GM19239 (cell line): ENCODE measurements at places on chromosomes 1 and 21.

GRCh38 chr1:185795181-185795580, 61.0 kb downstream of the HMCN1 start:
- no peak for DNase-seq

DNA sequence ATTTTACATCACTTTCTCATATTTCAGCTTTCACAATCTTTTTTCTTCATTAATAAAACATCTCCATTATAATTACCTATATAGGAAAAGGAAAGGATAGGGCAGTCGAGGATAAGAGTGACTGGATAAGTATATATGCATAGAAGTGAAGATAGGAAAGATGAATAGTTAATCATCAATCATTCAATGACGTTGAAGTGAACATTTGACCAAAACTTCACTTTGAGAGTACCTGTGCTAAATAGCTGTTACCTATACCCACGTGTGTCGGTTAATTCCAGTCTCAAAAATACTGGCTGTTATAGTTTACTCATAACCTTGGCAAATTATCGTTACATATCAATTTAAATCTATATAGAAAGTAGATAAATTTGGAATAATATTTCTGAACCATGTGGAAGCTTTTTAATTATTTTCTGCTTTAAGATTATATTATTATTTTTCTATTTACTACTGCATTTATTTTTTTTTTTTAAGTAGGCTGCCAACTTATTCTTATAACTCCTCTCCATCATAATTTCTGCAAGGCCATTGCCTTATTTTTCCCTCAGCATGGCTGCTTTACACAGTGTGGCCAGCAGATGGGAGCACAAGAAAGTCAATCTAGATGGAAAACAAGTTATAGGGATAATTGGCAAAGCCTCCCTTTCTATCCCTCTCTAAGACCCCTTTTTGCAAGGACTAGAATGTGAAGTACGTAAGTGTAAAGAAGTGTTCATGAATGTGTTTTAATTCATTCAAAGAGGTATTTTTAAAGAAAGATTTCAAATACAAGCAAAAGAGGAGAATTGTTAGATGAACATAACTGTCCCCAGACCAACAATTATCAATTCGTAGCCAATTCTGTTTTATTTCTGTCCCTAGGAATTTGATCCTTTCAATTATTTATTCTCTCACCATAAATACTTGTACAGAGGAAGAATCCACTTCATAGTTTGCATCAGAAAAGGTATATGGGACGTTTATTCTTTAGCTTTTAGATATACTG, 290.4 kb downstream of the KCNT2 start:
- DNase-seq, result no peak

- no peak for DNase-seq
Measured at GRCh38 chr1:59543211-59543668, 246.3 kb downstream of the FGGY start.

- DNase-seq, result no peak
Measured at GRCh38 chr1:159898527-159898926, 1.4 kb downstream of the CFAP45 start.

DNA sequence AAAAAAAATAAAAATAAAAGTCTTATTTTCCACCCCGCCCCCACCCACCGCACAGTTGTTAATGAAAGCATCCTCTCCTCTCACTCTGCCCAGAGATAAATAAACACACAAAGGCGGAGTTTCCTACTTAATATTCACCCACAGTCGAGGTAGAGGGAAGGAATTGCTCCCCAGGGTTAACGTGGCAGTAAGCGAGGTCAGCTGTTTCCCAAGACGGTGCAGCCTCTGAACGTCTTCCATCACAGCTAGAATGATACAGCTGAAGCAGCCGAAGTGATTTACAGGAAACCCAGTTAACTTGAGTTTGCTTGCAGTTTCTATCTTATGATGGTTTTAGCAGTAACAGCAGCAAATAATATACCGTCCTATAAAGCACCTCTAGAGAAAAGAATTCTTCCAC, 283.9 kb downstream of the PBX1 start:
- no peak for DNase-seq

DNA sequence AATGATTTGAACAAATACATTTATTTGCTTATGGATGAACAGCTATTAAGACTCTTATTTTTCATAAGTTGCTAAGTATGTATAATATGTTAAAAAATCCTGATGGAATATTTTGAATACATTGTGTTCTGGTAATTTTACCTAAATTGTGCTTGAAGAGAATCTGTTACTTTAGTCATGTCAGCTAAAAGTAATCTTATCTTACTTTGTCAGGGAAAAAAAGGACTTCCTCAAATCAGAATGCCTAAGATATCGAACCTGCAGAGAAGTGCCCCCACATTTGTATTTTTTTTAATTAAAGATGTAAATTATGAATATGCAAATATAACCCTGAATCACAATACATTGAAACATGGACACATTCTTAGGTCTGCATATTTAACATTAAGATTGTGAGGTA, 1331.7 kb downstream of the MRPL39 start:
- DNase-seq, result no peak

DNA sequence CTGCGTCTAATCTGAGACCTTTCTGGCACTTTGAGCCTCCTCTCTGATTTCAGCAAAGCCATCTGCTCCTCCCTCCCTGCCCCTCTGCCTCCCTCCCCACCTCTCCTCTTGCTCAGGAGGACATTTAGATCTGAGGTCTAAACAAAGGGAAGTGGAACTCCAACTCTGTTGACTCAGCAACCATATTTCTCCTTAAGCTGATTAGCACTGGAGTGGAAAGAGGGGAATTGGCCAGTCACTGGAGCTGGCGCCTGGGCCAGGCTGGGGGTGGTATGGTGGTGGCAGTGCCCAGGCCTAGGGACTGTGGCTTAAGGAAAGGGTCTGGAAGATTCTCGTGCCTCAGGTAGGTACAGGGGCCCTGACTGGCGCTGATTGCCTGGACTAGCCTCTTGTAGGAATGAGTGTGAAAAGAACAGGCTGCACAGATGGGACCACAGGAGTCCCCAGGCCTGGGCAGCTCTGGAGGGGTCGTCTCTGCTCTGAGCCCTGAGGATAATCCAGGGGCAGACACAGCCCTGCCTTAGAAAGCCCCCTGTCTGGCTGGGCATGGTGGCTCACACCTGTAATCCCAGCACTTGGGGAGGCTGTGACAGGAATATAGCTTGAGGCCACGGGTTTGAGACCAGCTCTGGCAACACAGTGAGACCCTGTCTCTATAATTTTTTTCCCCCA, 11.9 kb downstream of the SH2D2A start:
- DNase-seq, result no peak

DNA sequence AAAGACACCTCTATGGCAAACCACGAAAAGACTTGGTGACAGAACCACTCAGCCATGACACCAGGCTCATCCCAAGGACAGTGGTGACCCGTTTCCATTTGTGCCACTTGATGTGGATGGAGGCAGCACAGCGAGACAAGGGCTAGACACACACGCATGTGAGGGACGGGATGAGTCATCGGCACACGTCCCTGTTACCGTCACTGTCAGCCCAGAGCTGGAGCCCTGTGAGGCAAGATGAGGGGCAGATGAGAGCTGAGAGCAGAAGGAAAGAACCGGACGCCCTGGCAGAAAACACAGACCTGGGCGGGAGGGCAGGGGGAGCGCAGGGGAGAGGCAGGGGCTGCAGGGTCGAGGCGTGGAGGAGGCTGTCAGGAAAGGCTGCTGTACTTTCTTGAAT, 57.8 kb downstream of the SIK1 start:
- DNase-seq, result no peak

DNA sequence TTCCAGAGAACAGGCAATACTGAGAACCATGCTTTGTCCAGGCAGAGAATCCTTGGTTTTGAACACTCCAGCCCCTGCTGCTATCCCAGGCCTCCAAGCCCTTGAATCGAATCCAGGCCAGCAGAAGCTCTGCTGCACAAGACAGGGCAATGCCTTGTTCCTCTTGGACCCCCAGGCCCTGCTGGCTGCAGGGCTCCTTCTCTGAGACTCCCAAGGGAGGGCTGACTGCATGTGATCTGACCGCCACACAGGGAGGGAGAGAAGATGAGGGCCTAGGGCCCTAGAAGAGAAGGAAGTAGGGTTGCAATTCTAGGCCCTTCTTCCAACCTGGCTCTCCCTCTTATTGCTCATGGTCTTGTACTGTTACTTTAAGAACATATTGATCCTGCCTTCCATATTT, 160.6 kb upstream of the EDN2 start:
- DNase-seq, result no peak

DNA sequence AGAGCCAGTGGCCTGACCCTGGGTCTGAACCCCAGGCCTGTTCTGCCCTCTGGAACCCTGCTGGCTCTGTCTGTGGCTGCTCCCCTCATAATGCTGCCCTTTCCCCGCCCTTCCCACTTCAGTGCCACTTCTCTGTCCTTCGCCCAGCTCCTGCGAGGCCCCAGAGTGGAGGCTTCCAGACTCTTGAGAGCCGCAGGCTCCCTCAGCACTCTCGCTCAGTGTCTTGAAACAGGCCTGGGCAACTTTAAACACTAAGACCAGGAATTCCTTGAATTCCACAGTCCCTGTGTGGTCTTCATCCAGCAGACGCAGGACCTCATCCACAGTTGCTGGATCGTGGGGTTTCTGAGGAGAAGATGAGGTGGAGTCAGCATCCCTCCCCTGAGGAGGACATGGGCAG, 3.5 kb downstream of the CRNN start:
- no peak for DNase-seq

GRCh38 chr1:204414016-204414415, 2.4 kb upstream of the PPP1R15B start:
- DNase-seq, result no peak

DNA sequence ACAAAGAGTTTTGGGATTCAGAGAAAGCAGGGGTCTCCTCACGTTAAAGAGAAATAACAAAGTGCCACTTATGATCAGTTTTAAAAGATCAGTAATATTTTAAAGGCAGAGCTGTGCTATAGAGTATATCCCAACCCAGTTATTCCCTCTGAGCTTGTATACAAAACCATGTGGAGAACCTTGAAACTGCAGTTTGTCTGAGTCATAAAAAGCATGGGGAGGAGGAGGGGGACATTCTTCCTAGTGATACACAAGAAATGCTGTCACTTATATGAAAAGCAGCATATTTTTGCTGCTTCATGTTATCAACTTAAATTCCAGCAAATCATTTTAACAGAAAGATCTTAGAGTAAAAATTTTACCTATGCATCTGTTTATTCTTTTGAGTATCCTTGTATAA, 244.5 kb downstream of the GPR52 start:
- no peak for DNase-seq

DNA sequence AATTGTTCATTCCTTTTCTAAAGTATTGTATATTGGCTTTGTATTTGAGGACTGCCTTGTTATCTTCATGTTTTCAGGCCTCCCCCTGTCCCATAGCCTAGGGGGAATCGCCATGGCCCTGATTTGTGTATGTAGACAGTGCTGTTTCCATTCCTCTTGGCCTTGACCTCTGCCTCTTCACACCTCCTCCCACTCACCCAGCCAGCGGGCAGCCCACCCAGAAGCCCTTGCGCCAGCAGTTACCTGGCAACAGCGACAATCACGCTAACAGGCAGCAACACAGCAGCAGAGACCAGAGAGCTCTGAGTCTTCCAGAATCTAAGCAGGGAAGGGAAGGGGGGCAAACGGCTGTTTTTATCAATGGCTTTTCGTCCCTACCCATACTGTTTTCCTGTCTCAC, 50.0 kb upstream of the NPL start:
- DNase-seq, result peak; percentile 27

- peak; percentile 46 for DNase-seq
Measured at GRCh38 chr1:179129702-179130473, 48.0 kb downstream of the TOR3A start.

GRCh38 chr1:1421147-1421906, at the start of gene ANKRD65:
Gene ANKRD65 (minus strand): TSS chr1:1421276. CDS start chr1:1421005, 271 bp downstream.
- no peak for DNase-seq

DNA sequence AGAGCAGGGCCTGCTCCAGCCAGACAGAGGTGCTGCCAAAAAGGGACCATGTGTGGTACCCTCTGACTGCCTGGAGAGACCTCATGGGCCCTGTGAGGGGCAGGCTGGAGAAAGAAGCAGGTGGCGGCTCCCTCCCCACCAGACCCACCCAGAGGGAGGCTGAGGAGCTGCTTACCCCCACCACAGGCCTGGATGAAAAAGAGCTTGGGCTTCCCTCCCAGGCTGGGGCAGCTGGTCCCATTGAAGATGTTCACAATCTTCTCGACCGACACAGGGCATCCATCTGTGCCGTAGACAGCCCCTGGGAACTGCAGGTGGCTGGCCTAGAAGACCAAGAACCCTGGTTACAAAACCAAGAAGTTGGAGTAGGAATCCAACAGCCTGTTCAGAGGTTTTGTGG, 19.6 kb downstream of the CASP9 start:
- DNase-seq, result no peak

DNA sequence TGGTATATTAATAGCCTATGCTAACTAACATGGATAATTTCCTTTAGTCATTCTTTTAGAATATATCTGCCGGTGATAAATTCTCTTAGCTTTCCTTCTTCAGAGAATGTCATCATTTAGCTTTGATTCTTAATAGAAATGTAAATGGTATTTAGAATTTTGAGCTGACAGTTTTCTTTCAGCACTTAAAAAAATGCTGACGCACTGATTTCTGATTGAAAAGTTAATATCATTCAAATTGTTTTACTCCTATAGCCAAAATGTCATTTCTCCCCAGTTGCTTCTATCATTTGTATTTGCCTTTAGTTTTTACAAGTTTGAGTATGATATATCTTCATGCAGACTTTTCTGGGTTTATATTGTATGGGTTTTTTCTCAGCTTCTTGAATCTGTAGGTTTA, 668.0 kb downstream of the LTN1 start:
- no peak for DNase-seq

DNA sequence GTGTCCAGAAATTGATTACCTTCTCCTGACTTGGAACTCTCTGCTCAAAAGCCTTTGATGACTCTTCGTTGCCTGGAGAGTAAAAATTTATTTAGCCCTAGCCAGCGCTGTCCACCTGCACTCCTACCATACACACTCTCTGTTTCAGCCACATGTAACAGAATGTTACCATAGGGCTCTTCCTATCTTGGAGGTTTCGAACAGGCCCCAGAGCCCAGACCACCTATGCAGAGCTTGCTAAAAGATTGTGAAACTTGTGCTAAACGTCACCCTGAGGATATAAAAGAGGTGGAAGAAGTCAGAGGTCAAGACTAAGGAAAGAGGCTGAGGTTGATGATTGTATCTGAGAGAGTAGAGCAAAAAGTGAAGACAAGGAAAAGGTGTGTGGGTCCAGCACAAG, 237.0 kb upstream of the HOOK1 start:
- DNase-seq, result no peak

- DNase-seq, result no peak
Measured at GRCh38 chr1:185367218-185367617, 50.2 kb upstream of the IVNS1ABP start.

GRCh38 chr1:41742219-41742618, 176.5 kb downstream of the HIVEP3 start:
- DNase-seq, result no peak

DNA sequence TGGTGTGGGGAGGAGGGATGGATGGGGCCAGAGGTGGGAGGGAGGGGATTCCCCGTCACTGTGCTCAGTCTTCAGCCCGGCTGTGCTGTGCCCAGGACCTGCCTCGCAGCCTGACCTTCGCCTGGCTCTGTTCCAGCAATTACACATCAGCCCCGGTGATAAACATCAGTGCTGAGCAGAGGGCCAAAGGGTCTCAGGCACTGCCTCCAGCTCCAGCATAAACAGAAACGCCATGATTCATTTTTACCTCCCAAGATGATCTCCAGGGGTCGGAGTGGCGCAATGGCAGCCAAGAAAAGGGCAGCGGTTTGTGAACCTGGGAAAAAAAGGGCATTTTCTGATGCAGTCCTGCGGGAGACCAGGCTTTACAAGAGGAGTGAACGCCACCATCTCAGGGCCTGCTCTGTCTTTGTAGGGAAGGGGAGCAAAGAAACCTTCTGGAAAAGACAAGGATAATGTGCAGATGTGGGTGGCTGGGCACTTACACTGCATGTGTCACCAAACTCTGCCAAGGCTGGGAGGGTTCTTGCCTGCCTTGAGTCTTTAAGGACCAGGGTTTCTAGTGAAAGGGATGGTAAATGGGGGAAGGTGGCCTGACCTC, 28.1 kb downstream of the SHISA4 start:
- no peak for DNase-seq
